ENCODE measurements at places on chromosomes 16 and 17.

- DNase-seq: no peak
Observed at GRCh38 chr17:57257895-57258851, 1.9 kb downstream of the MSI2 start.

- no peak for DNase-seq
Observed at GRCh38 chr16:892536-893255, 78.1 kb downstream of the LMF1 start.

DNA sequence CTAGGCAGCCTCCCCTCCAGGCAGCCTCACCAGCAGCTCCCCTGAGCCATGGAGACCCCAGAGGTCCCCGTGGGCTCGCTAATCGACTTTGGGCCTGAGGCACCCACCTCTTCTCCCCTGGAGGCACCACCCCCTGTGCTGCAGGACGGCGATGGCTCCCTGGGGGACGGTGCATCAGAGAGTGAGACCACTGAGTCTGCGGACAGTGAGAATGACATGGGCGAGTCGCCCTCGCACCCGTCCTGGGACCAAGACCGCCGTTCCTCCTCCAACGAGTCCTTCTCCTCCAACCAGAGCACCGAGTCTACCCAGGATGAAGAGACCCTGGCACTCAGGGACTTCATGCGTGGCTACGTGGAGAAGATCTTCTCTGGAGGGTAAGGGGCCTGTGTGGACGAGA, 39.4 kb downstream of the KIAA0513 start:
- no peak for DNase-seq

DNA sequence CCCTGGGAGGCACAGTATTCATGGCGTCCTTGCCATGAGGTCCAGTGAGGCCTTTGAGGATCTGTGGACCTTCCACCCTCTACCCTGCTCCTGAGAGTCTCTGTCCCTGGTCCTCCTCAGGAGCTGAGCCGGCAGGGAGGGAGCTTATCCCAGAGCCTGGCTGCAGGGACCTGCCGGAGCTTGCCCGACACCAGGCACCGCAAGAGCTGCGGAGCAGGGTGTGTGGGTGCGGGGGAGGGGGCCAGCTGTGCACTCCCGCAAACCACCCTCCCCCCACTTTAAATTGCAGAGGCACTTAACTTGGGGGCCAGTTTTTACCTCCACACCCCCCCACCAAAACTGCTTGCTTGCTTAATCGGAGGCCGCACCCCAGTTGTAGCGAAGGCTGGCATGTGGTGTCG, 609 bp upstream of the ZNF750 start:
- DNase-seq: no peak

GRCh38 chr16:78906135-78906534, 694.4 kb downstream of the MAF start:
- no peak for DNase-seq

GRCh38 chr17:64178011-64178825, 48.3 kb upstream of the ERN1 start:
- no peak for DNase-seq
